ENCODE measurements at places on chromosomes 3 and 15.

- no peak for DNase-seq
Observed at GRCh38 chr3:15974647-15975046, 176.9 kb upstream of the ANKRD28 start.

- no peak for DNase-seq
Observed at GRCh38 chr15:57784081-57784511, 77.6 kb downstream of the POLR2M start.

- DNase-seq, result peak; percentile 0
Observed at GRCh38 chr15:41022487-41023090, 69.3 kb downstream of the CHAC1 start.

DNA sequence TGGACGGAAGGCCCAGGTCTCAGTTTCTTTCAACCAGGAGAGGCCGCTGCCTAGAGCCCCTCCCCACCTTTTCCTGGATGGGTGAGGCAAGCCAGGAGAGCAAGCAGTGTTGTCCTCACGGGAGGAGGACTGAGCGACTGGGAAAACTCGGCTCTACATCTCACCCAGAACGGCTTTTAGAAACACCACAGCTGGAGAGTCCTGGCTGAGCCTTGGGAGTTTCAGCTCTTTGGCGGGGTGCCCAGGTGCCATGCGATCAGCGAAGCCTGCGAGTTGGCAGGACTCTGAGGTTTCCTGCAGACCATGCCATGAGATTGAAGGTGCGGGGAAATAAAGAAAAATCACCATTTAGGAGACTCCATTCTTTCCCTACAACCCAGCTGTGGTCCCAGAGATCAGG lies 26.0 kb downstream of the PPCDC start:
- DNase-seq, result no peak

- DNase-seq, result no peak
Observed at GRCh38 chr15:91821458-91821857, 32.0 kb upstream of the SLCO3A1 start.

- no peak for DNase-seq
Observed at GRCh38 chr15:35080226-35080625, 4.9 kb downstream of the NANOGP8 start.

Measured in stimulated activated CD8-positive, alpha-beta memory T cell treated with anti-CD3 and anti-CD28 coated beads, Interleukin-4, amount 100 ng/mL, for 24 hours (primary cell).